ENCODE measurements at places on chromosomes 11 and 22.
A peak's percentile ranks its signal among the peaks of the same experiment; 100 is the strongest.

GRCh38 chr11:64015935-64016845 is 19.5 kb upstream of the FLRT1 start:
- DNase-seq, result no peak

DNA sequence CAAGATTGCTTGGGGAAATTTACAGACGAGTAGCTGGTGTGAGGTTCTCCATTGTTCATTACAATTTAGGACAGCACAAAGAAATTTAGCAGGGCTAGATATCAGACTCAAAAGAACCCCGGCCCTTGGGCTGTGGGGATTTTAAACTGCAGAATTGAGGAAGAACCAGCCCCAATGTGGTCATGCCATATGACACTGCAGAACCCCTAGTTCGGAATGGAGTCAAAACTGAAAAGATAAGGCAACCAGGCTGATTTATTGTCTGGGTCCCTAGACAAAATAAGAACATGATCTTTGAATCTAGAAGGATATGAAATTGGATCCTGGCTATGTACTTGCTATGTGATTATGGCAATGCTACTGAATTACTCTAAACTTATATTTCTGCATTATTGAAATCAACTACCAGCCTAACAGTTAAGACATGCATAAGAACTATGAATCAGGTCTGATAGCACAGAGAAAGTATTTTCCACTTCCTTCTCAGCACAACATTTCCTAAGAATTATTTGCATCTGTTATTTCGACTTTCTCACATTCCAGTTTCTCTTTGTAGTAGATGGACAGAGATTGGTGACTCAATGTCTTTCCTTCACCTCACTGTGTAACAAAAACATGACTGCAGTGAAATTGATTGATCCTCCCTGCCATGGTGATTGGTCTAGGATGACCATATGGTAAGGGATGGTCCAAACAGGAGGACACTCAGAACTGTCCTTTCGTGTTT is 13.2 kb downstream of the MMP3 start:
- no peak for DNase-seq

GRCh38 chr22:42902875-42903510 is 45.9 kb upstream of the ARFGAP3 start:
- peak; percentile 87 for DNase-seq

DNA sequence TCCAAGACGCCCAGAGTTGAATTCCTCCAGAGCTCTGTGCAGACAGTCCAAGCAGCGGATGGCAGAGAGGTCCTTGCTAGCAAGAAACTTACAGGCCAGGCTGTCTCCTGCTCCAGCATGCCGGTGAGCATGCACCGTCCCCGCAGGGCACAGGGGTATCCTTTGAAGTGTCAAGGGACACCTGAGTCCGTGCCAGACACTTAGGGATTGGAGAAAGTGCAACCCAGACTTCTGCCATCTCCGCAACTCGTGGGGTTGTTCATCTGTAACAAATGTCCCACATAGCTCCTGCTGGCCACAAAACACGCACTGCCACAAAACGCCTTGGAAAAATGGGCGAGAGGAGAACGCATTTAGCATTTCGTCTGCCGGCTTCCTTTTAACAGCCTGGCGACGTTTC is 13.3 kb downstream of the TSPO start:
- no peak for DNase-seq

DNA sequence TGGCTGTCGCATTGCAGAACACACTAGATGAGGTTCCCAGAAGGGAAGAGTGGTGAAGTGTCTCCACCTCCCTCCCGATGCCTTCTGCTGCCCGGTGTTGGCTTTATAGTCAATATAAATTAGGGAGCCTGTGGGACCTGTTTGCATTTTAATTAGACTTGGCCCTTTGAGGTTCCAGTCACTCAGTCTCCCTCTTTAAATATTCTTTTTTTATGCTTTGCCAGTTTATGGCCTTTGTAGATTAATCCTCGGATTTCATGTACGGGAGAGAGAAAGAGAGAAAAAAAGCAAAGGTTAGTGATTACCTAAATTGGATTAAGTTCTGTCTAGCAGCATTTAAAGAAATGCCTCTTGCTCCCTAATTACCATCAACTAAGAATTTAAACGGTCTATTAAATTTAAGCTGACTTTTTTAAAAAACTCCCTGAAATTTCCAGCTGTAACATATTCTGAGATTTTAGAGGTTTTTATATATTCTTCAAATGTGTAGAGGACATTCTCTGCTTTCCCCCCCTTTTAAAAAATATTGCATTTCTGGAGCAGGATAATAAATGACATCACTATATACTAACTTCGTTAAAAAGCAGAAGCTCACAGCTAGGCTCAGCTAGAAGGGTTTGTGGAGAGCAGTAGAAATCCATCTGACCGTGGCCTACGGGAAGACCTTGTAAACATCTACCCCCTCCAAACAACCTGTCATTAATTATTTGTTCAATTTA is 84.4 kb downstream of the PRR5L start:
- DNase-seq, result no peak

GRCh38 chr22:46984751-46985506 is 222.5 kb downstream of the TBC1D22A start:
- DNase-seq, result no peak

All from mesendoderm (in vitro differentiated cells).